Substantia nigra (tissue), 51 donors: ENCODE measurements at places on chromosomes 1 and 21.

DNA sequence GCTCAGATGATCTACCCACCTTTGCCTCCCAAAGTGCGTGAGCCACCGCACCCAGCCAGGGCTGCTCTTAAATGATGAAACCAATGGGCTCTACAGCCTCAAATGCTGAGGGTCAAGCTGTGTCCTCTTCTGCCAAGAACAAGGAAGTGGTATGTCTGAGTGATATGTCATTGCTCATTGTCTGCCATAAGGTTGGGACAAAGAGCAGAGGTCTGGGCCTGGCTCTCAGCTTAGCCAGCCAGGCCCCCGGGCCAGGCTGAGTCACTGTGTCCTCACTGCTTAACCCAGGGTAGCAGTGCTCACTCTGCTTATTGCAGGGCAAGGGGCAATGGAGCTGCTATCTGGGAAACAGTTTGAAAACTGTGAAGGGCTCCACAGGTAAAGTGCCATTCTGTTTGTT, 8.3 kb upstream of the ETS2 start:
- no peak for DNase-seq

GRCh38 chr1:115251856-115252255, 86.2 kb downstream of the NGF start:
- DNase-seq, result no peak

DNA sequence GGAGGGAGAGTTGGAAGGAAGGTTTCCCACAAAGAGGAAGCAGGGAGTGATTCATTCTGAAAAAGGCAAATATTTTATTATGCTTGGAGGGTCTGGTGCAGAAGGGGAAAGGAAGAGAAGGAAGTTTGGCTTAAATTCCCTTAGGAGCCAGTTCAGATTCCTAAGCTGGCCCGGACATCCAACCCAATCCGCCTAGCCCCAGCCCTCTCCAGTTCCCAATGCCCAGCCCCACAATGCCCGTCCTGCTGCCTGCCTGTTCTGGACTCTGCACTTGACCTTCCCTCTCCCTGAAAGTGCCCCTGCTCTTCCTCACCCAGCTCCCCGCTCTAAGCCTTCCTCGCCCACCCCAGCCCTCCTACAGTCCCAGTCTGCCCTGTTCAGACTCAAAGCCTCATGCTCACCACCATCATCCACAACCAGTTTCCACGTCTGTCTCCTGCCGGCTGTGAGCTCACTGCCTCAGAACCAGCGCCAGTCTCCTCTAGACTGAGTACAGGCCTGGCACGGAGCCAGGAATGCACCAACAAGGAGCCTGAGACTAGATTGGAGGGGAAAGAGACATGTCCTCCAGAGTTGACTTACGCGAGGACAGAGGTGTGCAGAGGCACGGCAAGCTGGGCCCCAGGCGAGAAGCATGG, 18.9 kb downstream of the CAPN2 start:
- peak; percentile 68 for DNase-seq

DNA sequence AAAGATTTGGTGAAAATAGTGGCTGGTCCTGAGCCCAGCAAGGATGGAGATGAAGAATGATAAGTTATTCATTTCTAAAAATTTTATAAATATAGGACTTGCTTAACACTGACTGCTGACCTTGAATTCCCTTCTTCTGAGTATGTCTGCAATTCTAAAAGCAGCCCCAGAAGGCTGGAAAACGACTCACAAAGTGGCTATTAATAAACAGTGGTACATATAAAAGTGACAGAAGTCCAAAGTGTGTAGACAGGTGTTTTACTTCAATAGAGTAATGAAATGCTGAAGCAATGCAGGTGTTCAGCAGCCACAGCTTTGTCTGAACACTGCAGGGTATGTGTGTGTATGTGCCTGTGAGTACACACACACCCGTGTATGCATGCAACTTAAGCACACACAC, 219.0 kb upstream of the NRIP1 start:
- no peak for DNase-seq

DNA sequence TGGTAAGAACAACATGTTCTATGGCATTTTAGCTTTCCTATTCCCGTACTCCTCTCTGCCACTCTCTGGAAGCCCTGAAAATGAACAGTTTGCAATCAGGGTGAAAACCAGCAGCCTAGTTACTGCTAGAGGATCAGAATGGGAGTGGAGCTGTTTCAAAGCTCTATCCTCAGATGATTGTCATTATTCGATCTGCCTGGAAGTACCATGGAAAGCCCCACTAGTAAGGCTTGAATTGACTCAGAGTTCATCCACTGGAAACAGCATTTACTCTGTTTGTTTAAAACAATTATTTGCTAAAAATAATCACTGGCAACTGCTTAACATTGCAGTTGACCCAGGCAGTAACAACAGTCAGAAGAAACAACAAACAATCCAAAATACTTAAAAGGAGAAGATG, 91.2 kb downstream of the USH2A start:
- no peak for DNase-seq

- DNase-seq, result no peak
These were observed 8.5 kb upstream of the AKNAD1 start for GRCh38 chr1:108865316-108865910.

DNA sequence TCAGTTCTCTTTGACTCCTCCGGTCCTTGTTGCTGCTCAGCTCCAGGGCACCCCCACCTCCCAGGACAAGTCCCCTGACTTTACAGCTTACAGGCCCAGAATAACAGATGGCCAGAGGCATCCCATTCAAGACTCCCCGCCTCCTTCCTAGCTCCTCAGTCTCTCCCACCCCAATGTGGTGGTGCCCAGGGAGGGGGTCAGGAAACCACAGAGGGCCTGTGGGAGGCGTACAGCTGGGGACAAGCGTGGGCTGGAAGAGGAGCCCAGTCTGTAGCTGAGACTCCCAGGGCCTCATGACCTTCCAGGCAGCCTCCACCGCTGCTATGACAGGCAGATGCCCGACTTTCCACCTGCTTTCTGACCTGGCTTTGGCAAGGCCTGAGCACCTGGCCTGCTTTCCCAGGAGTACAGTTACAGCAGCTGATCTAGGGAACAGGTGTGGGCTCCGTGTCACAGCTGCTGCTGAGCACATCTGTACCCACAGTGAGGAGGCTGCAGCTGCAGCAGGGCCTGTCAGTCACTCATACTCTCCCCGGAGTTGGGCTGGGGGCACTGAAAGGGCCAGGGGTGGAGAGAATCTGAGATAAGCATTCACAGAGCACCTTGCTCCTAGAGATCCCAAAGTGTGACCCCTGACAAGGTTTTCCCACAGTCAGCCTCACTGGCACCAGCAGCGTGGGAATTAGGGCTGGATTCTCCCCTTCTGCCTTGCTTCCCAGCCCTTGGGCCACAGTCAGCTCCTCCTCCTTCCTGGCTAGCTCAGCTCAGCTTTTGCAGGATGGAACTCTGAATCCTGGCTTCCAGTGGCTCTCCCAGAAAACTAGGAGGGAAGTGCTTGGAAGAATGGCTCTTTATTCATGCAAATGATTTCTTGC, 7.1 kb upstream of the NAV1 start:
- DNase-seq, result no peak

GRCh38 chr1:217493290-217493689, 137.6 kb downstream of the GPATCH2 start:
- DNase-seq, result no peak

DNA sequence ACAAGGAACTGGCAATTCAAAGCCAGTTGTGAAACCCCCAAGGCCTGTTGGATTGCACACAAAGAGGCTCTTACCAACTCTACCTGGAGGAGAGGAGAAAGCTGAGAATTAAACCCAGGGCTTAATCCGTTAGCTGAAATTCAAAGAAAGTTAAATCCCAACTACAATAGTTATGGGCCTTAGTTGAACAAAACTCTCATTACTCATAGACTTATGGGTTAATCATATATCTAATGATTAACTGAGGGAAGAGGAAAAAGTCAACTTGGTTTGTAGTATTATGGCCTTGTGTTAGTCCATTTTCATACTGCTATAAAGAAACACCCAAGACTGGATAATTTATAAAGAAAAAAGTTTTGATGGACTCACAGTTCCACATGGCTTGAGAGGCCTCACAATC, 838.2 kb upstream of the ADGRL2 start:
- DNase-seq, result no peak

- DNase-seq, result no peak
These were observed 611.5 kb upstream of the RGS18 start for GRCh38 chr1:191546803-191547202.

DNA sequence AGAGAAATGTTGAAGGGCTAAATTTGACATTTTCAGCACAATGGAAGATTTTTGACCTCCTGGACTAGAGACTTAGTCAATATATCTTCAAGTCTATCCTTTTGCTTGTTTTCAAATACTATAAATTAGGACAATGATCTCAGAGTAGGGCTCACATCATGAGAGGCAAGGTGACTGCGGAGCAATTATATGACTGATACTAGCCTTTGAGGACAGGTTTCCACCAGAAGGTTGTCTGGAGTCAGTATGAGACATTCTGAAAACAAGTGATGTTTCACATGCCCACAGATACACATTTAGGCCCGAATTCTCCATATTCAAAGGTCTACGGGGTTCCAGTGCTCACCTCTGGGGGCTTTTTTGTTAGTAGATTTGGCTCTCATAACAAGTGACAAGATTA, 142.3 kb upstream of the SAMSN1 start:
- DNase-seq, result no peak

DNA sequence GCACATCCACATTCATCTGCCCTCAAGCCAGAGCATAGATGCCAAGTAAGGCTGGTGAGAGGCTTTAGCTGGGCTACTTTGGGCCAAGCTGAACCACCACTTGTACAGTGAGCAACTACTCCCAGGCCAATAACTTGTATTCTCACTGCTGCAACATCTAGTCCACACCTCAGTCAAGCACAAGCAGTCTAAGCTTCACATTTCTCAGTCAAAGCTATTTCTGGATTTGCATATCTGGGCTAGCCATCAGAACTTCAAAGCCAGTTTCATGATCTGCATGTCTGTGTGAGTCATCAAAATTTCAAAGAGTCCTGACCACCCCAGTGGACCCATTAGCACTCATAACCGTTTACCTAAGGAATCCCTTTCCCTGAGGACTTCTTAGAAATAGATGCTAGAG, 77.7 kb upstream of the DIRAS3 start:
- no peak for DNase-seq

DNA sequence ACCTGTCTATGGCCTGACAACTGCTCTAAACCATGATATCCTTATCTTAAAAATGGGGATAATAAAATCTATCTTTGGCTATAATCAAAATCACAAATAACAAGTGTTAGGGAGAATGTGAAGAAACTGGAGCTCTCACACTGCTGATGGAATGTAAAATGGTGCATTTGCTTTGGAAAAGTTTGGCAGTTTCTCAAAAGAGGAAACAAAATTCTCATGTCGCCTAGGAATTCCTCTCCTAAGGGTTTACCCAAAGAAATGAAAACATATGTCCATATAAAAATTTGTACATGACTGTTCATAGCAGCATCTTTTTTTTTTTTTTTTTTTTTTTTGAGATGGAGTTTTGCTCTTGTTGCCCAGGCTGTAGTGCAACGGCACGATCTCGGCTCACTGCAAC, 64.3 kb downstream of the ZNF281 start:
- DNase-seq, result no peak

GRCh38 chr1:209405183-209405814, 178.2 kb upstream of the CAMK1G start:
- no peak for DNase-seq

GRCh38 chr1:239337799-239338430, 48.5 kb upstream of the CHRM3 start:
- no peak for DNase-seq

GRCh38 chr21:31158789-31159581, 120.7 kb upstream of the KRTAP19-8 start:
- DNase-seq, result no peak

DNA sequence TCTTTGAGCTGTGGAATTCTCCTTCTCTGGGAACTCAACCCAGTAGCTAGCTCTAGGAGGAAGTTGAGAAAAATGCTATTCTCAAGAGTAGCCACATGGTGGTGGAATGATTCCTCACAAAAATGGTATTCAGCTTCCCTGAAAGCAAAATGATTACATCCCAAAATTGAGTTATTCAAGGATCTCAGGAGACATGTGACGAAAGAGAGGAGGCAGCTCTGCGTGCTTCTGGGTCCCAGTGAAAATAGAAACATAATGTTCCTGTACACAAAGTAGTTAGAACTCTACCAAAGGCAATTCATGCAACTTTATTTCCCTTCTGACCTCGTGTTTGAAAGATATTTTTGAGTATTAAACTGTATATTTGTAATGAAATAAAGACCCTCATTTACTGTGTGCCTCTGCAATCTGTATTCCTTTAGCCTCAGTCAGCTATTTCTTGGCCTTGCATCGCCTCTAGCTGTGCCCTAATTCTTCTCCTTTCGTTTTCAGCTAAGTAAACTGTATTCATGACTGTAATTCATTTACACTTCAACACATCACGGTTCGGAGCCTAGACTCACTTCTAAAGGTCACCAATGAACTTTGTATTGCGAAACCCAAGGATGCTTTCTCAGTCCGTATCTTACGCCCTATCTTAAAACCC, 167.3 kb downstream of the FASLG start:
- DNase-seq, result no peak

DNA sequence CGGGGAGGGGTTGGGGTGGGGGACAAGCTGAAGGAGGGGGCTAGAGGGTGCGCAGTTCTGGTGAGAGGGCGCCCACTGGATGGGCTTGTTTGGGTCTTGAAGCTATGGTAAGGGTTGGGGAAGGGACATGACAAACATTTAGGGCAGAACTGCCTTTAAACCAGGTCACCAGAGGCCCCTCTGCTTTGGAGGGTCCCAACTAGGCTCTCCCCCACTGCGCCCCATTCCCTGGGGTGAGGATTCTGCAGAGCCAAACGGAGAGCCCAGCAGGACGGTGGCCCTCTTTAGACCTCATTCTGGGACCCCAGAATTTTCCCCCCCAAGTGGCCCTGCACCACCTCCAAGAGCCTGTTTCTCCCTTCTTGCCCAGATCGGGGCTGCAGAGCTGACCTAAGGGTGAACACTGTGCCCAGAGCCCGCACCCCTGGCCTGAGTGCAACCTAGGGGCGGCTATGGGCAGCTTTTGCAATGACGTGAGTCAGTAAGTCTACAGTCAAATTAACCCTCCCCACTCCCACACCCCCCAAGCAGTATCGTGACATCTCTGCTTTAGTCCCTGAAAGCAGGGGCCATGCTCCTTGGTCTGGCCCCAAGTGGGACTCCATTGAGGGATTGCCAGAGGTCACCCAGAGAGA, 593.8 kb downstream of the MATN1 start:
- no peak for DNase-seq

DNA sequence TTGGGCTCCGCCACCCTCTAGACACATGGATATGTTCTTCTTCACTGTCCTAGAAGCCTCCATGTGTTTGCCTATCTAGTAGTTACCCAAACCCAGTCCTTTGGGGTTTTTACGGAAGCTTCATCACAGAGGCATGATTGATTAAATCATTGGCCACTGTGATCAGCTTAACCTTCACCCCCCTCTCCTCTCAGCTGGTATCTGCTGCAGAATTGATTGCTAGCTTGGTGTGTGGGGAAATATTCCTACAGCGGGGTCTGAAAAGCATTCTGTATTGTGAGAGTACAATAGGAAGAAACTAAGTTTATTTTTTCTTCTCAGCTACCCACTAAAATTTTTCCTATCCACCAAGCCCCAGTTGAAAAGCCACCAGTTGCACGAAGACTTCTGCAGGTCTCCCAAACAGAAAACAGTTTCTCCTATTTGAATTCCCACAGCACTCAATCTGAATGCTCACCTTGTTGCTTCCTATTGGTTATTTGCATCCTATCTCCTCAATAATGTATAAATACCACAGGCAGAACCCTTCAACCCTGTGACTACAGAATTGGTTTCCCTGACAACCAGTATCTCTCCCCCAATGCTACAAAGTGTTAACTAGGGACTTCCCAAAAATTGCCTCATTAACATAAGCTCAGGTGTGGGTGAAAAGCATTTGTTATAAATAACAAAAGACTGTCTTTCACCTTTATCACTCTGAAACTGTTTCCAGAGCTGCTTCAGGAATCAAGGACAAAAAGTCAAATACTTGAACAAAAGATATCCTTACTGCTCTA, 9.3 kb upstream of the VANGL1 start:
- DNase-seq, result no peak

- no peak for DNase-seq
These were observed 54.4 kb downstream of the MAB21L3 start for GRCh38 chr1:116165572-116165971.
